ENCODE measurements at places on chromosomes 7 and 10. TPM values are rescaled to one million over a fixed set of nuclear protein-coding genes. Genes with fewer than 3 reads are reported as not detected.

The FAM3C gene
- total RNA-seq, result 6.0 TPM

The SPDYE2 gene
- total RNA-seq, result not detected

The SPRN gene
- total RNA-seq, result not detected

The TMEM106B gene
- 57.2 TPM for total RNA-seq

The CACNB2 gene
- total RNA-seq, result not detected

The LAMB4 gene
- not detected for total RNA-seq

The COL13A1 gene
- total RNA-seq, result 0.17 TPM

The PAX4 gene
- total RNA-seq, result not detected

The GSTO2 gene
- total RNA-seq, result 16.6 TPM

The GIMAP2 gene
- not detected for total RNA-seq

The TAS2R4 gene
- total RNA-seq, result not detected

The ZNF853 gene
- 16.6 TPM for total RNA-seq

The SLC26A3 gene
- total RNA-seq, result not detected

The NEUROD6 gene
- not detected for total RNA-seq

The LHFPL3 gene
- not detected for total RNA-seq

The TMEM196 gene
- not detected for total RNA-seq

The TDRD1 gene
- total RNA-seq, result not detected

The CPA1 gene
- not detected for total RNA-seq

The LEP gene
- total RNA-seq, result not detected

The NUTM2A gene
- total RNA-seq, result not detected

The CALN1 gene
- total RNA-seq, result not detected

The ZNF239 gene
- 14.3 TPM for total RNA-seq

The OR9A2 gene
- not detected for total RNA-seq

The TMEM26 gene
- 9.2 TPM for total RNA-seq

The PON2 gene
- 25.2 TPM for total RNA-seq

The VAX1 gene
- total RNA-seq, result not detected

The MCM7 gene
- 361 TPM for total RNA-seq

The ASAH2 gene
- total RNA-seq, result 0.20 TPM

The CFAP43 gene
- total RNA-seq, result 0.58 TPM

The CH25H gene
- total RNA-seq, result not detected

The FEZF1 gene
- not detected for total RNA-seq

The TMEM120A gene
- 18.2 TPM for total RNA-seq

The TLL2 gene
- 0.44 TPM for total RNA-seq

The HOXA10 gene
- 23.0 TPM for total RNA-seq

The MSMB gene
- total RNA-seq, result not detected

The SPDYE8 gene
- not detected for total RNA-seq

The SFTPA2 gene
- total RNA-seq, result not detected

The KEL gene
- not detected for total RNA-seq

The TRIL gene
- not detected for total RNA-seq

The HYAL4 gene
- total RNA-seq, result not detected

The HMX3 gene
- total RNA-seq, result not detected

The H2BK1 gene
- not detected for total RNA-seq

The NEBL gene
- total RNA-seq, result 46.3 TPM

The ITIH5 gene
- total RNA-seq, result 3.0 TPM

The ARMC10 gene
- total RNA-seq, result 58.4 TPM

The SP4 gene
- 13.8 TPM for total RNA-seq

The SERPINE1 gene
- total RNA-seq, result 103 TPM

The C10orf95 gene
- 1.8 TPM for total RNA-seq

The TASOR2 gene
- 31.4 TPM for total RNA-seq

The AGAP5 gene
- total RNA-seq, result 0.55 TPM

Measured in G401 (cell line).